ENCODE measurements at places on chromosomes 4 and X. TPM values are rescaled to one million over a fixed set of nuclear protein-coding genes. Genes with fewer than 3 reads are reported as not detected.

Gene GAGE12F
- polyA plus RNA-seq: not detected

Gene CLDN34
- polyA plus RNA-seq: not detected

Gene ABLIM2
- 34.8 TPM for polyA plus RNA-seq

Gene CISD2
- polyA plus RNA-seq: 146 TPM

Gene PROM1
- polyA plus RNA-seq: not detected

Gene HTATSF1
- polyA plus RNA-seq: 56.2 TPM

Gene SOWAHB
- polyA plus RNA-seq: 0.71 TPM

Gene STBD1
- polyA plus RNA-seq: 0.16 TPM

Gene PABPC4L
- 0.17 TPM for polyA plus RNA-seq

Gene HAUS7
- polyA plus RNA-seq: 11.2 TPM

Gene UGT2B15
- polyA plus RNA-seq: not detected

Gene VCX3A
- not detected for polyA plus RNA-seq

Gene FGFR3
- 2.1 TPM for polyA plus RNA-seq

Gene USP17L22
- not detected for polyA plus RNA-seq

Gene AWAT2
- not detected for polyA plus RNA-seq

Gene FRAS1
- polyA plus RNA-seq: 8.4 TPM

Gene SLC49A3
- not detected for polyA plus RNA-seq

Gene ITM2A
- 6.3 TPM for polyA plus RNA-seq

Gene CFAP47
- not detected for polyA plus RNA-seq

Gene ARHGAP24
- 2.1 TPM for polyA plus RNA-seq

Gene AFP
- not detected for polyA plus RNA-seq

Gene CNGA1
- 0.46 TPM for polyA plus RNA-seq

Gene GLOD5
- polyA plus RNA-seq: 3.0 TPM

Gene ARSJ
- polyA plus RNA-seq: 0.85 TPM

Gene GAGE12E
- not detected for polyA plus RNA-seq

Gene BMP15
- not detected for polyA plus RNA-seq

Gene TRAM1L1
- 12.1 TPM for polyA plus RNA-seq

Gene CT55
- polyA plus RNA-seq: not detected

Gene SLC6A8
- 0.39 TPM for polyA plus RNA-seq

Gene RADX
- not detected for polyA plus RNA-seq

Gene DKK2
- polyA plus RNA-seq: 2.3 TPM

Gene BEND2
- not detected for polyA plus RNA-seq

Gene IL21
- not detected for polyA plus RNA-seq

Gene ADGRL3
- 15.0 TPM for polyA plus RNA-seq

Gene TRAPPC2
- 16.1 TPM for polyA plus RNA-seq

Gene TACC3
- polyA plus RNA-seq: not detected

Gene HPGD
- polyA plus RNA-seq: 0.28 TPM

Gene CAPN6
- 0.11 TPM for polyA plus RNA-seq

Gene ETDA
- not detected for polyA plus RNA-seq

Gene ARHGEF6
- 2.0 TPM for polyA plus RNA-seq

Gene DCAF8L2
- not detected for polyA plus RNA-seq

Gene CT83
- polyA plus RNA-seq: not detected

Gene DNAAF6
- polyA plus RNA-seq: not detected

Gene MXRA5
- not detected for polyA plus RNA-seq

Gene CLNK
- not detected for polyA plus RNA-seq

Measured in Purkinje cell (primary cell).